ENCODE measurements at places on chromosomes 1 and 21.

DNA sequence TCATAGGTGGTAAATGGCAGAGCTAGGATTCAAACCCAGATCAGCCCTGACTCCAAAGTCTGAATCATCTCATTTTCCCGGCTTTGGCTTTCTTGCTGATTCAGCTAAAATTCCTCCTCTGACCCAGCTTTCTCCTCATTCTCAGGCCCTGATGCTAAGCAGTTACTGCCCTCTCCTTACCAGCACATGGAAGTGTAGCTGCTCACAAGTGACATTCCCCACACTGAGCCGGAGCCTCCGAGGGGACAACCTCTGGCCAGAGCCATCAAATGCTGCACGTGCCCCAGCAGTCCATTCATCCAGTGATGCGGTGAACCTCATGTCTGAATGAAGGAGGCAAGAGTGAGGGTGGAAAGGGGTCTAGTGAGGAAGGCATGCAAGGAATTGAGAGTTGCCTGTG is 11.1 kb downstream of the ITGA10 start:
- no peak for DNase-seq

- no peak for DNase-seq
These were observed 31.3 kb downstream of the INKA2 start for GRCh38 chr1:111707906-111708305.

- DNase-seq, result no peak
These were observed 112.9 kb downstream of the LRRC40 start for GRCh38 chr1:70092526-70092925.

- no peak for DNase-seq
These were observed 46.6 kb downstream of the DUSP10 start for GRCh38 chr1:221695301-221695700.

DNA sequence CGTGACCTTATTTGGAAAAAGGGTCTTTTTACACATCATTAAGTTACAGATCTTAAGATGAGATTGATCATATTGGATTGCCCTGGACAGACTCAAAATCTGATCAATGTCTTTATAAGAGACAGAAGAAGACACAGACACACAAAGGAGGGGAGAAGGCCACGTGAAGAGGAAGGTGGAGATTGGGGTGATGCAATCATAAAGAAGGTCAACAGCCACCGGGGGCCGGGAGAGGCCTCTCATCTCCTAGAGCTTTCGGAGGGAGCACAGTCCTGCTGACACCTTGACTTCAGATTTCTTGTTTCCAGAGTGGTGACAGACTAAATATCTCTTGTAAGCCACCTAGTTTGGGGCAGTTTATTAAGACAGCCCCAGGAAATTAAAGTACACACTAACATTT is 204.6 kb upstream of the CSF3R start:
- DNase-seq, result no peak

DNA sequence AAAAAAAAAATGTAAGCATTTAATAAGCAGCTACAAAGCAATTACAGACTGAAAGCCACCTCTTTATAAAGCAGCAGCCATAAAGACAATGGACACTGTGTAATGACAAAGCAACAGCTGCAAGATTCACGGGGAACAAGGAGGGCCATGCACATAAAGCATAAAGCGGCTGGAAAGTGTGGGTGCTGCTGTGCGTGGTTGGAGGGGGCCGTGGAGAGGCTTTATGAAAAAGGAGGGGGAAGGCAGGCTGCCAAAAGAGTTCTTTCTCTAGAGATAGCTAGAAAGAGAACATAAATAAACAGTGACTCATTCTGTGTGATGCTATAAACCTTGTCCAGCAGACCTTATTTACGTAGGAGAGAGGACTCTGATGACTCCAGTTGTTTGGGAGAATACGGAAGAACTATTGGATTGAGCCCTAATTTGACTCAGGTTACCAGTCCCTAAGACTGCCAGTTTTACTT is 49.3 kb downstream of the ADAMTS1 start:
- no peak for DNase-seq

- DNase-seq, result peak; percentile 13
These were observed 252.4 kb upstream of the DUSP10 start for GRCh38 chr1:221994274-221994698.

DNA sequence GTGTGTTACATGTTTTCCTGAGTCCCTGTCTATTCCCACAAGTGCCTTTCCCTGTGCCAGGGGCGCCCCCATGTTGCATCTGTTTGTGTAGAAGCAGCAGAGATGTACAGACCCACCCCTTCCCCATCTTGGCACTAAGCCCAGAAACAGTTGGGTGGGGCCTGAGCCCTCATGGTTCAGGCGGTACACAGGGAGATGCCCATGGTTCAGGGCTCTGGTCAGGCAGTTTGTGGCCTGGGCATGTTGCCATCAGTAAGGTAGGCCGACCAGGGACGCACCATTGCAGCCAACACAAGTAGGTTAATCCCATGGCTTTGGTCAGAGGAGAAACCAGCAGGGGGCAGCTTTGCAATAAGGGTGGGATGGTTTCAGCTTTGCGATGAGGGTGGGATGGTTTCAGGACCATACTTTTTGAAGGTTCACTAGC is 914 bp upstream of the ADGRB2 start:
- no peak for DNase-seq

- DNase-seq, result no peak
These were observed 12.6 kb upstream of the IPO9 start for GRCh38 chr1:201816309-201816854.

DNA sequence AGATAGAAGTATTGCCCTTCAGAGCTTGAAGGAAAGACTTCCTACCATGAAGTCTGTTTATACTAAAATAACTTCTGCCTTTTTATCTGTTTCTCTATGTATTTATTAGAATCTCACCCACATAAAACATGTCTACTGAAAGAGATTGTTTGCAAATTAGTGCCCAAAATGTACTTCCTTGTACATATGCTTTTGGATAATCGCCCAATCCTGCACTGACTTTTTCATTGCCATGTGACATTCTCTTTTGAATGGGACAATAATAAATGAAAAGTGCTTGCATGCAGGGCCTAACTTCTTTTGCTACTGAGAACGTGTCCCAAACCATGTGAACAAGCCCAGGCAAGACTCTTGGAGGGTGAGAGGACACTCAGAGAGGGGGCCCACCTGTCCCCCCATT is 711.6 kb upstream of the ADAMTS5 start:
- no peak for DNase-seq

DNA sequence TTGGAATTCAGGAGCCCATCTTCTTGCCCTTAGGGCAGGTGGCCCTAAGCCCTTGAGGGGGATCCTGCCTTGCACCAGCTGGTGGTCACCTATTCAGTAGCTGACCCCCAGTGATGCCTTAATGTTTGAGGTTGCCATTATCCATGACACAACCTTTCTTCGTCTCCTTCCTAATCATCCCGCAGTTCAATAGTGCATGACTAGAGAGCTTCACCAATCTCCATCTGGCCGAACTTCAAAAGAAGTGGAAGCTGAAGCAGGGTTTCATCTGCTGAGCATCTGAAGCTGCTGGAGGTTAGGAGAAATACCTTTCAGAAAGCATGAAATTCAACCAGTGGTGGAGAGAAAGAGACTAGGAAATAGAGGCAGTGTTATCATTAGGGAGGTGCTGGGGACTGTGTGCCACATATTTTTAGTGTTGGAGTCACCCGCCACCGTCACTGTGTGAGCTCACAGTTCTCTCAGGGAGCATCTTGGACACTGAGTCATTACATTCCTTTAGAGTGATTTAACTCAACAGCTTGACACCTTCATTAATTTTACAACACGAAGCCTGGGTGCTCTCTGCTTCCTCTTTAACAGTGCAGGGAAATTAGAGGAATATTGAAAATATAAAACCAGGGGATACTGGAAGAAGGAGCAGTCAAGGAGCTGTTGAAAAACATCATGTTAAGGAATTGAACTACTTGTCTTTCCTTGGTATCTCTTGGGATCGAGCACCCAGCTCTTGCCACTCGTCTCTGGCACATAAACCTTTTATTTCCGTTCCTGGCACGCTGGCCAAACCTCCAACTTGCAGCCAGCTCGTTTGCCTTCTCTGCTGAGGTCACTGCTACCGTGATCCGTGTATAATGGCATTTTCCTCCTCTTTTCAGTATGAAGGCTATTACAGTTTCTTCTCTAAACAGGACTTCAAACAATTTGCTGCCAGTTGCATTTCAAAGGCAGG is 53.6 kb downstream of the PEX14 start:
- DNase-seq, result no peak

Data from GM12891 (cell line).